ENCODE measurements at places on chromosomes 13 and 19. TPM values are rescaled to one million over a fixed set of nuclear protein-coding genes. Genes with fewer than 3 reads are reported as not detected.
A peak's percentile ranks its signal among the peaks of the same experiment; 100 is the strongest.

CEACAM3 gene
- total RNA-seq = not detected

ATP4B gene
- total RNA-seq = not detected

ATXN8OS gene
- not detected for total RNA-seq

ZNF792 gene
- total RNA-seq = 4.1 TPM

DNA sequence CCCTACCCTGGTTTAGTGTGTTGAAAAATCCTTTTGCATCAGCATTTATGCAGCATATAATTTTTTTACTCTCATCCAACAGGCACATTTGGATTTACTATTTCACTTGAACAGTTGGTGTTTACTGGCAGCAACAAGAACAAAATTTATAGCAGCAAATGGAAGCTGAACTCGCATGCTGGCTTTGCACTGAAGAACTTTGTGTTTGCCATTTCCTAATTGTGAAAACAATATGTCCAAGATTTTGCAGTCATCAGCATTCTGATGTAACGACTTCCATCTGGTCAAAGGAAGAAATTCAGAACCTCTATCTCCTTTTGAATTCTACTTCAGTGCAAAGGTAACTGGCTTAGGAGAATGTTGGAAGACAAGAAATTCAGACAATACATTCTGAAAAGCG, 131.0 kb downstream of the DLEU7 start:
- DNase-seq = no peak

- DNase-seq = no peak
These were observed 235.4 kb upstream of the MAB21L1 start for GRCh38 chr13:35711909-35712308.

DNA sequence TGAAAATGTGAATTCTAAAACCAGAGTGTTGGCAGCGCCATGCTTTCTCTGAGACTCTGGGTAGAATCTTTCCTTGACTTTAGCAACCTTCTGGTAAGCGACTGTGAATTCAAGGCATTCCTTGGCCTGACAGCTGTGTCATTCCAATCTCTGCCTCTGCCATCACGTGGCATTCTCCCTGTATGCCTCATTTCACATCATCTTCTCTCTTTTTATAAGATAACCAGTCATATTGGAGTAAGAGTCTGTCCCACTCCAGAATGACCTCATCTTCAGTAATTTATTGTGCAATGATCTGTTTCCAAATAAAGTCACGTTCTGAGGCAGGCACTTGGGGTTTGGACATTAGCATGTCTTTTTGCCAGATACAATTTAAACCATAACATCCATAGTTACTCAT, 103.4 kb upstream of the POSTN start:
- peak; percentile 98 for DNase-seq

- no peak for DNase-seq
These were observed 19.7 kb downstream of the ZFR2 start for GRCh38 chr19:3849092-3849491.

GRCh38 chr19:48544856-48545750, 6.9 kb upstream of the SULT2B1 start:
- DNase-seq = no peak

DNA sequence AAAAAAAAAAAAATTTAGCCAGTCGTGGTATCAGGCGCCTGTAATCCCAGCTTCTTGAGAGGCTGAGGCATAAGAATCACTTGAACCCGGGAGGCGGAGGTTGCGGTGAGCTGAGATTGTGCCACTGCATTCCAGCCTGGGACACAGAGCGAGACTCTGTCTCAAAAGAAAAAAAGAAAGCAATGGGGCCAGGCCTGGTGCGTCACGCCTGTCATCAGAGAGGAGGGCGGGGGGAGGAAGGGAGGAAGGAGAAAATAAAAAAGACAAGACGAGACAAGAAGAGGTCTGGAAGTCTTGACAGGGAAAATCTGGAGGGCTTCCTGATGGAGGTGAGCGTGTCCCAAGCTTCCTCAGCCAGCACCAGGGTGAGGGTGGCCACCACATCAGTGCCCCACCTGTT, 54.9 kb upstream of the PTPRS start:
- DNase-seq = no peak

- peak; percentile 50 for DNase-seq
These were observed 110.2 kb downstream of the STK24 start for GRCh38 chr13:98466634-98467236.

GRCh38 chr13:97425590-97425989, 8.4 kb upstream of the RAP2A start:
- no peak for DNase-seq

DNA sequence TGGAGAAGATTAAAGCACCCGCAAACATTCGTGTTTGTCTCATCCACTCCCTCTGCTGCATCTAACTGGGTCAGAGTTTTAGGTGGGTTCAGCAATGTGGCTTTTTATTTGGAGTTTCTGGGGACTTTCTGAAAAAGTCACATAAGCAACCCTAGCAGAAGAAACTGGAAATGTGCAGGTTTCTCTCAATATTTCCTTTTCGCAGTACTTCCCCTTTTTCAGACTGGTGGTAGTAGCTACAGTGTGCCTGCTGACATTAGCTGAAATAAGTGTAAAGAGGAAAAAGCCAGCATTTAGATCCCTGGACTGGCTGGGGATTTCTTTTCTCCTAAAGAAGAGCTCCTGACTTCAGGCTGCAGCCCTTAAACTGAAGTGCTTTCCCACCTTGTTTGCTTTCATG, 15.9 kb upstream of the OLFM4 start:
- no peak for DNase-seq

- peak; percentile 67 for DNase-seq
These were observed 13.5 kb upstream of the ESD start for GRCh38 chr13:46810440-46810839.

DNA sequence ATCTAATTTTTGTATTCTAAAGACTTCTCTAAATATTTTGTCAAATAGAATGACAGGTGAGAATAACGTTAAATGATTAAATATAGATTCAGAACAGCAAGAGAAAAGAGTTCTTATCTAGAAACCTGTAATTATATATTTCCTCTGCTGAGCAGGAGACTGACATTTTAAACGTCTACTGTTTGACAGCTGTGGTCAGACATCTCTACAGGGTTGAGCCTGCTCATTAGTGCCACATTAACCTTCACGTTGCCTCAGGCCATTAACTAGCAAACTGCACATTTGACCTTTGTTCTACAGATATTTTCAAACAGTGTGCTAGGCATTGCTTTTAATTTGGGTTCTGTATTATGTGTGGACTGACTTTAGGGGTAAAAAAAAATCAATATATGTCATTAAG, 347.5 kb downstream of the GPC5 start:
- no peak for DNase-seq

GRCh38 chr13:43020794-43021193, 2.6 kb upstream of the DNAJC15 start:
- DNase-seq = no peak

All from LHCN-M2 (cell line).